ENCODE measurements at places on chromosomes 5 and 9.

GRCh38 chr5:3615217-3615616 lies 19.6 kb downstream of the IRX1 start:
- H3K27me3 ChIP-seq: no peaks in the 10 kb centered on the region
- no peak overlapping the region for H3K4me3 ChIP-seq
- H3K4me1 ChIP-seq: no peaks in the 10 kb centered on the region
- DNase-seq: no peak

DNA sequence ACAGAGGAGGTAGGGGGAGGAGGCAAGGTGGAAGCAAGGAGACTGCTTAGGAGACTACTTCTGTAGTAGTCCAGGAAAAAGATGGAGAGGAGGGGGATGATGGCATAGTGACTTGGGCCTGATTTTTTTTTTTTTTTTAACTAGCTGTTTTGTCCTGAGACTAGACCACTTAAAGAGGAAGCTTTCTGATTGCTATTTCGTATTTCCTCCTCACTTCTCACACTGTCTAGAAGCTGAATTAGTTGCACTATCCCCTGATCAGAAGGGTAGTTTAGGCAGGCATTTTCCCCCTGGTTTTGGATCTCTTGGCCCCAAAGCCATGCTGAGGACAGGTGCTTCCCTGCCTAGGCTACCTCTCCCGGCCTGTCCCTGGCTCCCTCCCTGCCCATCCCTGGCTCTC lies 14.9 kb downstream of the LARP1 start:
- H3K27me3 ChIP-seq: no peaks in the 10 kb centered on the region
- peak overlapping the region; percentile 85 for H3K27ac ChIP-seq
- no peak overlapping the region for H3K4me3 ChIP-seq

DNA sequence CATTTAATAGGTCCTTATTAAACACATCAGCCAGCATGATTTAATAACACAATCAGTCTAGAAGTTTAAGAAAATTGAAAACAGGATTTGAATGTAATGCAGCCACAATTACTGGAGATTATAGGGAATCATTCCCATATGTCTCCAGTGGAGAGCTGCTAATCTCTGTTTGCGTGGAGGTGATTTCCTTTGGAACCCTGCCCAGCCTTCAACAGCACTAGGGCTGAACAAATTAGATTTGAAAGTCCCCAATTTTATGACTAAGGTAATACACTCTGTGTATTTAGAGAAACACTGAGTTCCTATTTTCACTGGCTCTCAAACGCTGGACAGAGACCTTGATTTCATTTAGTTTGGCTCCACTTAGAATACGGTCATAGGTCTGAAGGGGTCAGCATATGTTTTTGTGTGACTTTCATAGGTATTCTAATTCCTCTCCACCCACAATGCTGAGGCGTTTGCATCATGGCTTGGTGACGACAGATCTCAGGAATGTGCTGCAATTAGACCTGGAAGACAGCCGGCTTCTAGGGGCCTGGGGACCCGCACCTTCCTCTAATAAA lies 508.3 kb downstream of the EBF1 start:
- no peak overlapping the region for H3K4me3 ChIP-seq

GRCh38 chr9:134395737-134396257 lies 69.5 kb downstream of the RXRA start:
- H3K36me3 ChIP-seq: peaks cover 5% of the 10 kb centered on the region
- H3K27me3 ChIP-seq: no peaks in the 10 kb centered on the region
- H3K27ac ChIP-seq: no peak overlapping the region
- no peaks in the 10 kb centered on the region for H3K4me1 ChIP-seq
- DNase-seq: no peak
- no peak overlapping the region for H3K4me3 ChIP-seq

DNA sequence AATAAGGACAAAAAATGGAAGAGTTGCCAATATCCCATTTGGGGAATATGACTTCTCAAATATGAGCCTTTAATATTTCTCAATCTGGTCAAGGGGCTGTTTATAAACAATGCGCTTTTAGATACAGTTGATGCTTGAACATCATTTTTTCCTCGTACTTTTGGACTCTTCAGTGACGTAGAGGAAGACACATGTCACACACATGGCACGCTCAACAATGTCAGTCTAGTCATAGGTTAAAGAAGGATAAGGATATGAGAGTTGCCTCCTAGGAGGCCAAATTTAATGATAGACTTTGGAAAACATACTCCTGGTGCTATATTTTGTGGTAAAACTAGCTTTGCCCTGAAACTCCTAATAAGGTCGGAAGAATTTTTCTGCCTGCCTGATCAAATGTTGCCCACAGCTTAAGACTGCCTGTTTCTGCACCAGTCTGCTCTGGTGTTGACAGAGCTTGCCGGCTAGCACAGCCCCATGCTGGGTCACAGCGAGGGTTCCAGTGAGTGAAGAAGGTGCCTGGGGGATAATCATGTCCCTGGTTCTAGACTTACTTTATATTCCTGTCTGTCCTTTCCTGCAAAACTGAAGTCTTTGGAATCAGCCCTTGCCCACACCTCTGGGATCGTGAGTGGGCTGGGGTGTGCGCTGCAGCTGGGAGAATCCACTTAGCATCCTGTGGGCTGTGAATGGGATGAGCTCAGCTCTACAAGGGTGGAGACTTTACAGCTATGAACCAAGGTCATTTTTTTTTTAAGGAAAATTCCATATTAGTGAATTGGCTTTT lies 230.8 kb upstream of the IRX4 start:
- peaks cover 1% of the 10 kb centered on the region for H3K27me3 ChIP-seq
- H3K4me1 ChIP-seq: no peaks in the 10 kb centered on the region
- H3K27ac ChIP-seq: no peak overlapping the region
